ENCODE measurements at places on chromosomes 11 and 22.
A peak's percentile ranks its signal among the peaks of the same experiment; 100 is the strongest.

- no peak overlapping the region for H3K4me3 ChIP-seq
- H3K27ac ChIP-seq = no peak overlapping the region
- peaks cover 30% of the 10 kb centered on the region for H3K4me1 ChIP-seq
Observed at GRCh38 chr11:72066855-72067254, 13.5 kb downstream of the NUMA1 start.

DNA sequence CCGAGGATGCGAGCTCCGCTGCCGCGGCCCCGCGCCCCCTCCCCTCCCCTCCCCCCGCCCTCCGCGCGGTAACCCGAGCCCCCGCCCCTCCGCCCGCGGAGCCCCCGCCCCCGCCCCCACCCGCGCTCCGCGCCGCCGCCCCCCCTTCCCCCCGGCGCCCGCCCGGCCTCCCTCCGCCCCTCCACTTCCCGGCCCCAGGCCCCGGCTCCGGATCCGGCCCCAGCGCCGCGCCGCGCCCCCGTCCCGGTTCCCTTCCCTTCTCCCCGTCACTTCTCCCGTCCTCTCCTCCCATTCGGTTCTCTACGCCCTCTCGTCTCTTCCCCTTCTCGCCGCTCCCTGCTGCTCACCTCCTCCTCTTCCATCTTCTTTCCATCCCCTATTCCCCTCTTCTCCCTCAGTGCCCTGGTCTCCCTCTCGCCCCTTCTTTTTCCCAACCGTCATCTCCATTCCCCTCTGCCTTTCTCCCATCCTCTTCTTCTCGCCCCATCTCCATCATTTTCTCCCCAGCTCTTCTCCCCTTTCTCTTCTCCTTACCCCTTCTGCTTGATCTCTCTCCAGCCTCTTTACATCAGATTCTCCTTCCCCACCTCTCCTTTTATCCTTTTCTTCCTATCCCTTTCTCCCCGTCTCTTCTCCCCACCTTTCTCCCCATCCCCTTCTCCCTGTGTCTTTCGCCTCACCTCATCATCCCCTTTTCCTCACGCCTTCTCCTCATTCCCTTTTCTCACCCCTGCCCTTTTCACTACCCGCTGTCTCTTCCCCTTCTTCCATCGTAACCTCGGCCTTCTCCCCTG is at the start of gene DCHS1:
Gene DCHS1, minus strand, starts transcription at position 20 of the 794 bp plus-strand sequence. CDS start 14,196 bp downstream, outside the sequence.
- no peaks in the 10 kb centered on the region for H3K36me3 ChIP-seq
- peaks cover 16% of the 10 kb centered on the region for H3K27me3 ChIP-seq
- H3K4me1 ChIP-seq = peaks cover 5% of the 10 kb centered on the region
- peak within 1 kb of the TSS; percentile 59 for H3K4me3 ChIP-seq
- DNase-seq = peak; percentile 43
- no peak within 1 kb of the TSS for H3K27ac ChIP-seq

GRCh38 chr11:34280945-34281872 is 76.6 kb downstream of the ABTB2 start:
- H3K27me3 ChIP-seq = peaks cover 5% of the 10 kb centered on the region
- H3K27ac ChIP-seq = no peak overlapping the region
- DNase-seq = no peak
- no peak overlapping the region for H3K4me3 ChIP-seq
- H3K4me1 ChIP-seq = no peaks in the 10 kb centered on the region

- H3K36me3 ChIP-seq = no peaks in the 10 kb centered on the region
- no peak overlapping the region for H3K27ac ChIP-seq
Observed at GRCh38 chr11:122270535-122270934, 154.5 kb upstream of the BLID start.

DNA sequence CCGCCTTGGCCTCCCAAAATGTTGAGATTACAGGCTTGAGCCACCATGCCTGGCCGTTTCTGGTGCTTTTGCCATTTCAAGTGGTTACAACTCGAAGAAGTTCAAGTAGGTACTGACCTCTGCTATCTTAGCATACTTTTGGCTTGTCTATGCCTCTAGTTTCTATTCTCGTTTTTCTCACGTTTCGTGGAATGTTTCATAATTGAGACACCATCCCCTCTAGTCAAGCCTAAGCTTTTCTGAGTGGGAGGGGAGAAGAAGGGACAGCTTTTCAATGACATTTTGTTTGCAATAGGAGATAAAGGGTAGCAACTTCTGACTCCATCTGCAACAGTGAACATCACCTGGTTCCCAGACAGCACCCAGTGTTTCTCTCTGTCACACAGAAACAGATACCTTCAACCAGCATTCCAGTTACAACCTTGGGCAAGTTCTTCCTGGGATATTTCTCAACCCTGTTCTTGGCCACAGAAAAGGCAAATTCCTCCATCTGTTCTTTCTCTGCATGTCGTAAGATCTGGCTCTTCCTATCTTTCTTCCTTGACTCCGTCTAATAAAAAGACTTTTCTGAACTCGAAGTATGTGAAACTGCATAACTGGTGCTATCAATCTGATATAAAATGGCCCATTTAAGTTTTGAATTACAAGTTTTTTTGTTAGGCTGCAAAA is 25.5 kb downstream of the DDI1 start:
- no peaks in the 10 kb centered on the region for H3K27me3 ChIP-seq
- H3K4me1 ChIP-seq = no peaks in the 10 kb centered on the region
- DNase-seq = no peak
- no peak overlapping the region for H3K27ac ChIP-seq
- H3K4me3 ChIP-seq = no peak overlapping the region

- H3K36me3 ChIP-seq = no peaks in the 10 kb centered on the region
- no peak for DNase-seq
- H3K27ac ChIP-seq = peak overlapping the region; percentile 42
- peaks cover 10% of the 10 kb centered on the region for H3K27me3 ChIP-seq
- H3K4me1 ChIP-seq = peaks cover 11% of the 10 kb centered on the region
Observed at GRCh38 chr11:44694443-44694842, 32.3 kb upstream of the TSPAN18 start.

DNA sequence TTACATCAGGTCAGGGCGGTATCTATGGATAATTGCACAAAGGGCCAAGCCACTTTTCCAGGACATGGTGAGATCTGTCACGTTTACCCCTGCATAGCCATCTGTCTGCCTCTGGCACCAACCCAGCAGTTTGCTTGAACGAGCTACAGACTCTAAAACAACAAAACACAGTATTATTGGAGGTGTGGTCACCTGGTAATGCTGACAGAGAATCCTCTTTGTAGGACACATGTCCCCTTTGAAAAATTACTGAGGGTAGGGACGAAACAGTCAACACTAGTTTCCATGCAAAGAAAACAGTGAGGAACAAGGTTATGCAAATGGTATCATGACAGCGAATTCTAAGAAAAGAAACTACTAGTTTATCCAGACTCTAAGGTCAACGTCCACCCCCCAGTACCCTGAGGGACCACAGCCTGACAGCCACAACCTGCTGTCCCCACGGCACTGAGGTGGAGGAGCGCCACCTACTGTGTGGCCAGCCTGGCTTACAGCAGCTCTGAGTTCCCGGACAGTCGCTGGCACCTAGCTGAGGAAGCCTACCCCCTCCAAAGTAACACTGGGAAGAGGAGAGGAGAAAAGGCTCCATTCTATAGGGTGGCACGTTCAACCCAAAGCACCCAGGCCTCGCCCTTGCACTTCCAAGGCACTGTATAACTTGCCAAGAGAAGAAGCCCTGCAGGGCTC is 117.4 kb upstream of the BID start:
- H3K27ac ChIP-seq = no peak overlapping the region
- H3K27me3 ChIP-seq = no peaks in the 10 kb centered on the region
- no peaks in the 10 kb centered on the region for H3K4me1 ChIP-seq
- H3K4me3 ChIP-seq = no peak overlapping the region

GRCh38 chr22:49014227-49015201 is 813.2 kb downstream of the BRD1 start:
- H3K27ac ChIP-seq = no peak overlapping the region

DNA sequence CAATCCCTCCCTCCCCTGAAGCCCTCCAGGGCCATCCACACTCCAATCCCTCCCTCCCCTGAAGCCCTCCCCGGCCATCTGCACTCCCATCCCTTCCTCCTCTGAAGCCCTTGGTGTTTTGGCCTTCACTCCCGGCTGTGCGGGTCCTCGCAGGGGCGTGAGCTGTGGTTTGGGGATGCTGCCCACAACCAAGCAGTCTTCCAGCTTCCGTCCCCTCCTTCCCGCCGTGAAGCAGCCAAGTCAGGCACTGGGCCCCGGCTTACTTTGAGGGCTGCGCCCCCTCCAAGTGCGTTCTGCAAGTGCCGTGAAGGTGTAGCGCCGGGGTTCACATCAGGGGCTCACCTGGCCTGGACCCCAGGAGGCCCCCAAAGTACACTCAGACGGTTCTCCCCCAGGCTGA is 335.9 kb downstream of the BRD1 start:
- H3K4me1 ChIP-seq = no peaks in the 10 kb centered on the region
- no peak overlapping the region for H3K4me3 ChIP-seq
- no peaks in the 10 kb centered on the region for H3K27me3 ChIP-seq
- no peaks in the 10 kb centered on the region for H3K36me3 ChIP-seq

- DNase-seq = no peak
- H3K4me1 ChIP-seq = no peaks in the 10 kb centered on the region
- H3K36me3 ChIP-seq = no peaks in the 10 kb centered on the region
- no peak overlapping the region for H3K27ac ChIP-seq
- no peak overlapping the region for H3K4me3 ChIP-seq
Observed at GRCh38 chr11:127651888-127652221, 651.3 kb upstream of the KIRREL3 start.

DNA sequence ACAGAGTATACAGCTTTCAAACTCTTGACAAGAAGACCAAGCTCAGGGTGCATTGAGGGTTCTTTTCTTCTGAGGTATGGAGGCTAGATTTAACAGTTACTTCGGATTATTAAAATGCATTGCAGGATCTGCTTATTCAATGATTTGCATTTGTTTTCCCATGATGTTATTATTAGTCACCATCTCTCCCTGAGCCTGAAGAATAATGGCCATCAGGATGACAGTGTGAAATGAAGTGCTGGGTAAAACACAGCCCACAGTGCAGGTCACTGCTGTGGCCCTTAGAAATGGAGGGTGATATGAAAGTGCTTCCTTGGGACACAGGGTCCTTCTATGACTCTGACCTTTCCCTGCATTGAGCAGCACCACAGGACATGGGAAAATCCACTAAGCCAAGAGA is 40.0 kb downstream of the TECTA start:
- no peaks in the 10 kb centered on the region for H3K27me3 ChIP-seq
- H3K4me1 ChIP-seq = no peaks in the 10 kb centered on the region
- H3K36me3 ChIP-seq = no peaks in the 10 kb centered on the region
- no peak overlapping the region for H3K4me3 ChIP-seq
- no peak overlapping the region for H3K27ac ChIP-seq

GRCh38 chr11:8384199-8384821 is 120.6 kb upstream of the LMO1 start:
- no peak overlapping the region for H3K4me3 ChIP-seq
- H3K27me3 ChIP-seq = no peaks in the 10 kb centered on the region
- DNase-seq = no peak
- no peaks in the 10 kb centered on the region for H3K36me3 ChIP-seq
- H3K27ac ChIP-seq = no peak overlapping the region
- no peaks in the 10 kb centered on the region for H3K4me1 ChIP-seq

GRCh38 chr11:17558025-17558780 is 11.1 kb downstream of the OTOG start:
- H3K27me3 ChIP-seq = peaks cover 8% of the 10 kb centered on the region
- no peak for DNase-seq
- no peak overlapping the region for H3K27ac ChIP-seq
- H3K4me3 ChIP-seq = no peak overlapping the region

DNA sequence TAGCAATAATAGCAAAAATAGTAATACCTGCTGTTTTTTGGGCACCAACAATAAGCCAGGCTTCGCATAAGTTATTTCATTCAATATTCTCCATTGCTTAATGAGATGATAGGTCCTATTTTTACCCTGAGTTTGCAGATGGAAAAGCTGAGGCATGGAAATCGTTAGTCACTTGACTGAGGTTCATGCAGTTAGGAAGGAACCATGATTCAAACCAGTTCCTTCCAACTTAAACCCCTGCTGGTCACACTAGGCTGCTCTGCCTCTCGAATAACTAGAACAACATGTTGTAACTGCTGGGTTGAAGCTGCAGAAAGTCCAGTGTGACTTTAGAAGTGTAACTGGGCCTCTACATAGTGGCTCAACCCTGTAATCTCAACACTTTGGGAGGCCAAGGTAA is 69.3 kb downstream of the SEZ6L start:
- no peaks in the 10 kb centered on the region for H3K4me1 ChIP-seq
- peaks cover 18% of the 10 kb centered on the region for H3K27me3 ChIP-seq
- H3K27ac ChIP-seq = no peak overlapping the region
- no peak for DNase-seq

DNA sequence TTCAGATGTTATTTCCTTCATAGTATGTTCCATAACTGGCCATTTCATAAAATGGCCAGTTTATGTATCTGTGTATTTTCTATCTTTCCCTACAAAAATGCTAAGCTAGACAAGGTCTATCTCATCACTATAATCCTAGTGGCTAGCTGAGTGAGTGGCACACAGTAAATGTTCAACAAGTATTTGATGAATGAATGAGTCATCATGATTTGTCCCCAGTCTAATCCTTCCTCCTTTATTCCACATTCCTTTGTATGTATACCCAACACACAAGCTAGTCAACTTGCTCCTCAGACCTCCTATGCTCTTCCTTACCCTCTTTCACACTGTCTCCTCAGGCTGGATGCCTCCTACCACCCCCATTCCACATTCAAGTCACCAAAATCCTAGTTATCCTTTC is 12.5 kb downstream of the APLNR start:
- H3K4me3 ChIP-seq = no peak overlapping the region
- H3K36me3 ChIP-seq = no peaks in the 10 kb centered on the region
- no peaks in the 10 kb centered on the region for H3K4me1 ChIP-seq
- no peak overlapping the region for H3K27ac ChIP-seq
- peaks cover 3% of the 10 kb centered on the region for H3K27me3 ChIP-seq

GRCh38 chr22:37621352-37621860 is 12.8 kb downstream of the GGA1 start:
- no peak for DNase-seq
- H3K27ac ChIP-seq = no peak overlapping the region
- H3K27me3 ChIP-seq = no peaks in the 10 kb centered on the region

DNA sequence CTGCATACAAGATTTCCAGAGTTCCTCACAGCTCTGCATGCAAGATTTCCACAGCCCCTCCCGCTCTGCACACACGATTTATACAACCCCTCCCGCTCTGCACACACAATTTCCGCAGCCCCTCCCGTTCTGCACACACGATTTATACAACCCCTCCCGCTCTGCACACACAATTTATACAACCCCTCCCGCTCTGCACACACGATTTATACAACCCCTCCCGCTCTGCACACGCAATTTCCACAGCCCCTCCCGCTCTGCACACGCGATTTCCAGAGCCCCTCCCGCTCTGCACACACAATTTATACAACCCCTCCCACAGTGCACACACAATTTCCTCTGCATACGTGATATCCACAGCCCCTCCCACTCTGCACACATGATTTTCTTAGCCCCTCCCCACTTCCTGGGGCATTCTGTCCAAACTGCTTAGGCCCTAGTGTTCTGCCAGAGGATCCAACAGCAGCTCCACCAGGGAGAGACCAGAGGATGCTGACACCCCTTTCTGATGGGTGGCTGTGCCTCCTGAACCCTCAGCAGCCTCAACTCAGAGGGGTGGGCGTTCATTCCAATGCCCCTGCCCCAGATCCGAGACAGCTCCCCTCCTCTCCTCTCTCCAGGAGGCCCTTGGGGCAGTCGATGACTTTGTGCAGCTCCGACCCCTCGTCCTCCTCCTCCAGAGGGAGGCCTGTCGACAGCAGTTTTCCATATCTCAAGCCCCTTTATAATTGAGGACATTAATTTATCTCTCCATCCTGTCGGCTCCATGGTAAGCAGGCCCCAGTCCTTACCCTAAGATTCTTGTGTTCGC is 671.7 kb downstream of the BRD1 start:
- no peaks in the 10 kb centered on the region for H3K36me3 ChIP-seq
- DNase-seq = no peak
- H3K4me3 ChIP-seq = no peak overlapping the region
- no peak overlapping the region for H3K27ac ChIP-seq

GRCh38 chr22:50247748-50248147 is 2.9 kb upstream of the TUBGCP6 start:
- peaks cover 15% of the 10 kb centered on the region for H3K36me3 ChIP-seq
- no peaks in the 10 kb centered on the region for H3K27me3 ChIP-seq
- peak overlapping the region; percentile 75 for H3K27ac ChIP-seq
- H3K4me1 ChIP-seq = peaks cover 49% of the 10 kb centered on the region
- peak overlapping the region; percentile 40 for H3K4me3 ChIP-seq
